Pulmonary artery endothelial cell (primary cell): ENCODE measurements at places on chromosomes 1 and 21. TPM values are rescaled to one million over a fixed set of nuclear protein-coding genes. Genes with fewer than 3 reads are reported as not detected.
A peak's percentile ranks its signal among the peaks of the same experiment; 100 is the strongest.

DNA sequence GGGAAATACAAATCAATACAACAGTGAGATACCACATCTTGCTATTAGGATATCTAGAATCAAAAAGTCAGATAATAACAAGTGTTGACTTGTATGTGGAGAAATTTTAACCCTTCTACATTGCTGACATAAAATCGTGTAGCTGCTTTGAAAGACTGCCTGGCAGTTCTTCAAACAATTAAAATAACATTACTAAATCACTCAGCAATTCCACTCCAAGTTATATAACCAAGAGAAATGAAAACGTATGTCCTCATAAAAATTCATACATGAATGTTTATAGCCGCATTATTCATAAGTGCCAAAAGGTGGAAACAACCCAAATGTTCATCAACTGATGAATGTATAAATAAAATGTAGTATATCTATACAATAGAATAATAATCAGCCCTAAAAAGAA, 164.6 kb downstream of the RASAL2 start:
- no peak for DNase-seq

- no peak for DNase-seq
Measured at GRCh38 chr1:83701355-83701754, 297.6 kb downstream of the TTLL7 start.

DNA sequence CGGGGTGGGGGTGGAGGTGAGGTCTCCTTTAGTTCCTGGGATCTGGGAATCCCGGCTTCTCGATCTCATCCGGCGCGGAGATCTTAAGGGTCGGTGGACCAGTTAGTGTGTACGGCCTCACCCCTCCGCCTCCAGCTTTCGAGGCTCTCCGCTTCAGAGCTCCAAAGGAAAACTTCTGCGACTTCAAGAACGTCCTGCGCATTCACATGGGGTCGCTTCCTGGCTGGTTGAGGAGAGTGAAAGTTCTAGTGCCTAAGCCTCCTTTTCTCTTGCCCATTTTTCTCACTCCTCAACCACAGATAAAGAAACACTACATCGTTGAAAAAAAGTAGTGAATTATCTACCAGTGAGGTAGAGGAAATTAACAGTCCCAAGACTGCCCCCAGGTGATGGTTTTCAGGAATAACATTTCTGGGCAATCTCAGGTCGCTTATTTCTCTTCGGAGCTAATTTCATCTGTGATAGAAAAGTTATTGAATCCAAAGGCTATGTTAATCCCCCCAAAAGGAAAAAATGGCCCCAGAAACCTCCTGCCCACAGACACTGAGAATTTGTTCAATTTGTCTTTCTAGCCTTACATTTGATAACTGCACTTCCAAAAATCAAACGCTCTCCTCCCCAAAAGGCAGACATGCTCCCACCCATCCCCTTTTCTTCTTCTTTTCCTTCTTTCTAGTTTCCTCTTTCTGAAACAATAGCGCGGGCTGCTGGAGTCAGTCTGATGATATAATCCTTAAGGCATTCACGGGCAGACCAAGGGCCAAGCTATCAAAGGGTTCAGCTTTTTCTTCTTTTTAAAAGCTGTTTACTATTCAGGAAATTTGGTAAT, 20.6 kb upstream of the TBX15 start:
- DNase-seq = peak; percentile 35

- DNase-seq = no peak
Measured at GRCh38 chr1:54850737-54851136, 36.3 kb downstream of the DHCR24 start.

GRCh38 chr1:182833271-182833670, 5.9 kb upstream of the DHX9 start:
- DNase-seq = no peak

GRCh38 chr1:6470132-6471085, 4.4 kb upstream of the TNFRSF25 start:
- DNase-seq = no peak

GRCh38 chr1:74010206-74010605, 187.8 kb downstream of the LRRIQ3 start:
- no peak for DNase-seq

DNA sequence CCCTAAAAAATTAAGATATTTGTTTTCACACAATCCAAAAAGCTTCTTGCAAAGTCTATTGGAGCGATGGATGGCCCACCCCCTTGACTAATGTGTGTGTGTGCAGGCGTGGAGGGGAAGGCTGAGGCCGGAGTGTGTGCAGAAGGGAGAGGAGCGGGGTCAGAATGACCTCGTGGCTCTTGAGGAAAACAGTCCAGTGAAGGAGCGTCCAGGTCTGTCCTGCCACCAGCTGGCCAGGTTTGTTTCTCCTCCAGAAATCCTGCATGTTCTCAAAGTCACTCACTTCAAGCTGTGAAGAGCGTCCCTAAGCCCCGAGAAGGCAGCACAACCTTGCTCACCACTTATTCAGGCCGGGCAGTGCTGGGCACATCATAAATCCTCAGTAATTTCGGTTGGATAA, 69.5 kb upstream of the SSX2IP start:
- no peak for DNase-seq

DNA sequence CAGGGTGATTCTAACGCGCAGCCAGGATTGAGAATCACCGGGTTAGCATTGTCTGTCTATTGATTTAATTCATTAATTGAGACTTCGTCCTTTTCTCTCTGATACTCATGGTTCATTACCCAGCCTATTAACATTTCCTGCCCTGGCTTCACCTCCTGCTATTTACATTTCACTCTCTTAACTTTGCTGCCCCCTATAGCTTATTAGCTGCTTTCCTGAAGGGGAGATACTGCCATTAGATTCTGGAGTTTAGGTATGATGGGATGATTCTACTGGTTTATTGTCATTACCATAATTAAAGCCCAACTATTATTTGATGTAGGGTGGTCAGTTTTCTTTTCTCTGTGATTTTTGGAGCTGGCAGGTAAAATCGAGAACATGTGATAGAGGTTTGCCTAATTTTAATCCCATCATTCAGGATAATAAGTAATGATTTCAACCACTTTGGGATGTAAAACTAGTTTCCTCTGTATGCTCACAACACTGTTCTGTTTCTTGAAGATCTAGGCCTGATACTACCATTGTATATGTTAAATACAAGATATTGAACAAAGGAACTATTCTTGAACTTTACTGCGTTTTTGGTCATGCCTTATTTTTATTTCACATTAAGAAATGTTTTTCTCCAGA, 6.4 kb downstream of the PPP2R5A start:
- DNase-seq = no peak

- no peak for DNase-seq
Measured at GRCh38 chr1:116164604-116165368, 53.6 kb downstream of the MAB21L3 start.

GRCh38 chr1:175129997-175130648, 62.5 kb downstream of the KIAA0040 start:
- DNase-seq = no peak

DNA sequence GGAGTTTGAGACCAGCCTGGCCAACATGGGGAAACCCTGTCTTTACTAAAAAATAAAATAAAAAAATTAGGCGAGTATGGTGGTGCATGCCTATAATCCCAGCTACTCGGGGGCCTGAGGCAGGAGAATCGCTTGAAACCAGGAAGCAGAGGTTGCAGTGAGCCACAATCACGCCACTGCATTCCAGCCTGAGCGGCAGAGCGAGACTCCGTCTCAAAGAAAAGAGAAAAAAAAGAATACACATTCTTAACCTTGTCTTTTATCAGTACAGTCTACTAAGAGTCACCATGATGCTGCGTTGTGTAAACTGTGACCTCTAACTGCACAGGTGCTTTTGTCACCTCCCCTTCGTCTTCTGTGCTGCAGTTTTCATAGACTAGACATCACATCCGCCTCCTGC, 37.2 kb downstream of the PCNT start:
- no peak for DNase-seq

DNA sequence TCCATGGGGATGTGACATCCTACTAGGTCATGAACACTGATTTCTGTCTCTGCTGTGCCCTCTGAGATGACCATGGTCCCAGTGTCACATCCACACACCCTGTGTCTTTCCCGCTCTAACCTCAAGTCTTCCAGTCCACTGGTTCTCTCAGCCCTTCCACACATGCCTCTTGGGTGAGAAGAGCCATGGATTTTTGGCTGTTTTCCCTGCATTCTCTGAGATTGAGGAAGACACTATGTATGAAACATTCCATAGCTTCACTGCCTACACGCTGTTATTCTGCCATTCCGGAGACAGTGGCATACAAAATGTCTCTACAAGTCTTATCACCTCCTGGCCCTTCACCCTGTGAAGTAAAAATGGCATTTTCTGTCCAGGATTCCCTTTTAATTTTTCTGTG, 247.3 kb downstream of the BACH1 start:
- no peak for DNase-seq

DNA sequence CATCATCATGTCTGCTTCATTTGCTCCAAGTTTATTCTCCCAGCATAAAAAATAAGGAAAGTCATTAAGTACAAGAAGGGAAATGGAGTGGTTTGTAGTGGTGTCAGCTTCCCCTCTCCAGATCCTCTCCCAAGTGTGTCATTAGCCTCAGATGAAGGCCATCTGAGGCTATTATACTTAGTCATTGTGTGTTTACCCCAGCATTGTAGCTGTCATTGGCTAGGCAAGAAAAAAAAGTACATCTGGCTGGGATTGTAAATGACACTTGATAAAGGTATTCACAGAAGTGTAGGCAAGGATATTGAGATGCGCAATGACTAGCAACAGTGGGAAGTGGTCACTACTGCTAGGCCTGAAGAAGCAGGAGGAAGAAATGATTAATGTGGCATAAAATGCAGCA, 316.9 kb upstream of the SGIP1 start:
- DNase-seq = no peak

GRCh38 chr1:14875524-14876509, 277.3 kb downstream of the KAZN start:
- no peak for DNase-seq

DNA sequence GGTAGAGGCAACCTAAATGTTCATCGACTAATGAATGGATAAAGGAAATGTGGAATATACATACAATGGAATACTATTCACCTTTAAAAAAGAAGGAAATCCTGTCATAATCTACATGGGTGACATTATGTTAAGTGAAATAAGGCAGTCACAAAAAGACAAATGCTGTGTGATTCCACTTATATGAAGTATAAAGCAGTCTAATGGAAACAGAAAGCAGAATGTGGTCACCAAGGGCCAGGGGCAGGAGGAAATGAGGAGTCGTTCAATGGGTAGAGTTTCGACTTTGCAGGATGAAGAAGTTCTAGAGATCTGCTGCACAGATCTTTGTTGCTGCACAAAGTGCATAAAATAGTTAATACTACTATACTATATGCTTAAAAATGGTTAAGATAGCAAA, 7.8 kb downstream of the DIPK1A start:
- no peak for DNase-seq

GRCh38 chr1:119675349-119676345, 27.6 kb upstream of the ZNF697 start:
- peak; percentile 64 for DNase-seq

DNA sequence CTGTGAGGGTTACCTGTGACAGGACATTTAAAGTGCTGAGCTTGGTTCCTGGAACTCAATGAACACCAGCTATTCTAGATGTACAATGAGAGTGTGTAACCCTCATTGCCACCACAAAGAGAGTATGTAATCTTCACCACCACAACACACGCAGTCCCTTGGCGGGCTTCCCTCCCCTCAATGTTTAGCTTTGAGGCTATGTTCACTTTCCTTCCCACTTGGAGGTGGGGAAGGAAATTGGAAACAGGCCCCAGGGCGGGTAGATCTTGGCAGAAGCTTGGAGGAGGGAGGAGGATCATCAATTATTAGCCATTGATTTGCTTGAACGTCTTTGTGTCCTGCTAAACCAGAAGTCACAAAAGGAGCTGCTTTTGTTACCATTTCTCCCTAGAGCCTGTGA, 8.3 kb upstream of the COL16A1 start:
- DNase-seq = no peak

- DNase-seq = no peak
Measured at GRCh38 chr21:42609811-42610210, 43.6 kb upstream of the PDE9A start.

- peak; percentile 43 for DNase-seq
Measured at GRCh38 chr1:186082235-186082937, 292.7 kb downstream of the TPR start.

GRCh38 chr1:194658090-194658439, 1471.7 kb upstream of the B3GALT2 start:
- no peak for DNase-seq

GRCh38 chr1:179322557-179322956, 29.0 kb downstream of the SOAT1 start:
- no peak for DNase-seq

GRCh38 chr21:34807146-34807880, 138.5 kb downstream of the CLIC6 start:
- peak; percentile 93 for DNase-seq

DNA sequence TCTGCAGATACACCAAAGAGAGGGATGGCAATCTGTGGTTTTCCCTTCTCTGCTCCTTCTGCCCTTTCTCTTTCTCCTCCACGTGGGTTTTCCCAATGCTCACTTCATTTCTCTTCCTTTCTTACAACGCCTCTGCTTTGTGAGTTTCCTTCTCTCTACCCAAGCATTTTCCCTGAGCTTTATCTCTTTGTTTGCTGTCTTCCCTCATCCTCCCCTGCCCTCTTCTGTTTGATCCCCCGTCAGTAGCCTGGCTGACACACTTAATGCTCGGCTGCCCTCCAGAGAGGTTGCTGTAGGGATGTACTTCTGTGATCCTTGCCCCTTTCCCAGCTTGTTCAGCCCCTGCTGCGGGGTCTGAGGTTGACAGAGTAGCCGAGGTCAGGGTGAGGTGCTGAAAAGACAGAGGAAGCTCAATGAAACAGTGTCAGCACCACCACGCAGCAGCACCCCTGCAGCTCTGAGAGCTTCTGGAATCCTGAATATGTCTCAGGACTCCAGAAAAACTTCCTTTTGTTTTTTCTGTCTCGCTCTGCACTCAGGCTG, 6.0 kb downstream of the EDARADD start:
- DNase-seq = no peak

- DNase-seq = no peak
Measured at GRCh38 chr1:5286244-5286643, 631.8 kb downstream of the AJAP1 start.

- DNase-seq = peak; percentile 56
Measured at GRCh38 chr1:159653201-159653600, 61.2 kb downstream of the CRP start.

DNA sequence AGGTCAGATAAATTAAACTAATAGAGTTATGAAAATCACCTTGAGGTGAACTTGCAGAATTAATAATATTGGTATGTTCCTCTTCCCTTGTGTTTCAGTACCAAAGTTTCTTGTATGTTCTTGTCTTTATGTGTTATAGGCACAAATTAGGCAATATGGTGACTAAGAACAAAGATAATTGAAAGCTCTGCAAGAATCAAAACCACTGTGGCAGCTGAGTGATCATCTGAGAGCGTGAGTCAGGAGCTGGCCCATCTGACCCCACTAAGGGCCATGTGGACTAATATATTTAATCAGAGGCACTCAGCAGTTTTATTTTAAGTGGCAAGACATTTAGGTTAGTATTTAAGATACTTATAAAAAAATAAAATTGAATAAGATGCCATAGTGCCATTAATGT, 12.8 kb upstream of the CASQ2 start:
- no peak for DNase-seq

SFN gene
- 0.13 and 0.42 TPM in 2 replicates for total RNA-seq

FCRLB gene
- total RNA-seq = 0.33 and 0.60 TPM in 2 replicates

KRTAP12-2 gene
- total RNA-seq = not detected in 2 replicates

F3 gene
- 2.0 and 2.1 TPM in 2 replicates for total RNA-seq

UTS2 gene
- not detected in 2 replicates for total RNA-seq

LHX8 gene
- total RNA-seq = not detected in 2 replicates

CYP4X1 gene
- total RNA-seq = 1.6 and 2.0 TPM in 2 replicates

HHIPL2 gene
- not detected in 2 replicates for total RNA-seq

CYP4Z1 gene
- not detected in 2 replicates for total RNA-seq

SELENBP1 gene
- 9.4 and 11.7 TPM in 2 replicates for total RNA-seq

TBX19 gene
- 0.40 and 0.74 TPM in 2 replicates for total RNA-seq

COL11A1 gene
- total RNA-seq = not detected in 2 replicates

SAMD13 gene
- total RNA-seq = 2.6 and 3.2 TPM in 2 replicates

OR2AJ1 gene
- not detected in 2 replicates for total RNA-seq

IFNLR1 gene
- not detected in 2 replicates for total RNA-seq

HMGCS2 gene
- not detected in 2 replicates for total RNA-seq
